ENCODE measurements at places on chromosomes 16 and 17.
A peak's percentile ranks its signal among the peaks of the same experiment; 100 is the strongest.

DNA sequence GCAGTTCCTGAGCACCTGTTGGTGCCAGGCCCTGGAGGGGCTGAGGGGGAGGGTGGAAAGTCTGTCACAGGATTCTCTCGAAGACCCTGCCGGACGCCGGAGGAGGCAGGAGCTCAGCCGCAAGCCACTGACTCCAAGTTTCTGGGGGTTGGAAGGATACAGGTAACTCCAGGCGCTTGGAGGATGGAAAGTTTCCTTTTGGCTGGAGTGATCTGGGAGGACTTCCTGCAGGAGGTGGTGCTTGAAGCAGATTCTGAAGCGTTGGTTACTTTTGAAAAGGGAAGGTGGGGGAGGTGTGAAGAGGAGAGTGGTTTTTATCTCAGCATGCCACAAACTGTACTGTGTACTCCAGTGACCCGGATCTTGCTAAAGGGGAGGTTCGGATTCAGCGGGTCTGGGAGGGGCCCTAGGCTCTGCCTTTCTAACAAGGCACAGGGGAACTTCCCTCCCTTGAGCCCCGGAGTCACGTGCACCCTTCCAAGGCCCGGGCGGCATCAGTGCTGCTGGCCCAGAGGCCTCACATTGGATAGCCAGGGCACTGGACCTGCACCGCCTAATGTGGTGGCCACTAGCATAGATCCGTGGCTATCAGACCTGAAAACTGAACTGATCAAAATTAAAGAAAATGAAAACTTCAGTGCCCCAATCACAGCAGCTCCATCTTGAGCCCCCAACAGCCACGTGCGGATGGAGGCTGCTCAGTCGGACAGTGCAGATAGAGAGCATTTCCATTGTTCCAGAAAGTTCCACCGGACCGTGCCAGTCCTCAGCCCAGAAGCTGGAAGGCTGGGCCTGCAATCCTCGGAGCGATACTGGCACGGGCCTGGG lies 42.2 kb upstream of the GSE1 start:
- no peak for DNase-seq

DNA sequence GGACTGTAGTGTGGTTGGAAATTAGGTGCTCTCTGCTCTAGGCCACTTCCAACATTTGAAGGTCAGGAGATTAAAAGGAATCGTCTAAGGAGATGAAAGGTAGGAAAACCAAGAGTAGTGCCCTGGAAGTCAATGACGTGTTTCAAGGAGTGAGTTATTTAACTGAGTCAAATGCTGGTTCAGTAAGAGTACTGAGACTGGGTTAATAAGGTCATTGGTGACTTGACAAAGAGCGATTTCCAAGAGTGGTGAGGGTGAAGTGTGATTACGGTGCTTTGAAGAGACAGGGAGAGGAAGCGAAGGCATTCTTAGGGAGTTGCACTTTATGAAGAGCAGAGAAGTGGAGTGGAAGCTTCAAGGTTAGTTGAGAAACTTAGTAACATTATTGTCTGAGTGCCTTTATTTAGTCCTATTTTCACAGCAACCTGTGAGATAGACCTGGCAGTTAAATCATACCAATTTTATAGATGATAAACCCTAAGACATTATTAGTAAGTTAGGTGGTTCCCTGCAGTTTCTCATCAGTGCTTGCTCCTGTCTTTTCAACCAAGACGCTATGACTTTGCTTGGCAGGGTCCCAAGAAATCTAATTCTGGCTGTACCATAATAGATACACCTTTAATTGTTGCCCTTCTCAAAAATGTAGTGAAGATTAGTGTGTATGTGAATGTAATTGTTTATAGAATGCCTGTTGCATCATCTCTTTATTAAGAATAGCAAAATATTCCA lies 5.9 kb downstream of the ZNF207 start:
- no peak for DNase-seq

DNA sequence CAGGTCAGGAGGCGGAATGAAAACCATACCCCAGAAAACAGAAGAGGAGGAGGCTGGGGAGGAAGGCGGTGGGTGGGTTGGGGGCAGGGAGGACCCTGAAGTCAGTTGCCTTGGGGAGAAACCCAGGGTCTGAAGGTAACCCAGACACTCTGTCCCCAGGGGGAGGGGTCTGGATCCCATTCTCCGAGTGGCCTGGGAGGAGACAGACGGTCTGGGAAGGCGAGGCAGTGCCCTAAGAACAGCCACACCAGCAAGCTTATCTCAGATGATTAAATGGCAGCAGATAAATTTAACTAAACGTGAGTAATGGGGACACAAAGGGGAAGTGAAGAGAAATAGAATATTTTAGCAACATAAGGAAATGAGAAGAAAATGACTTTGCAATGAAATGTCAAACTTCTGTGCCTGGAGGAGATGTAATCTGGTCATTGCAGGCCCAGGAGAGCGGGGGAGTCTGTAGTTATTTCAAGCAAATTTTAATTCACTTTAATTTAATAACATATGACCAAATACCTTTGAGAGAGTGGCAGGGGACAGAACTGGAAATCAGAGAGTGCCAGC lies 21.4 kb upstream of the ZFP90 start:
- no peak for DNase-seq

- DNase-seq = no peak
Observed at GRCh38 chr17:74287031-74287602, 13.1 kb downstream of the DNAI2 start.

DNA sequence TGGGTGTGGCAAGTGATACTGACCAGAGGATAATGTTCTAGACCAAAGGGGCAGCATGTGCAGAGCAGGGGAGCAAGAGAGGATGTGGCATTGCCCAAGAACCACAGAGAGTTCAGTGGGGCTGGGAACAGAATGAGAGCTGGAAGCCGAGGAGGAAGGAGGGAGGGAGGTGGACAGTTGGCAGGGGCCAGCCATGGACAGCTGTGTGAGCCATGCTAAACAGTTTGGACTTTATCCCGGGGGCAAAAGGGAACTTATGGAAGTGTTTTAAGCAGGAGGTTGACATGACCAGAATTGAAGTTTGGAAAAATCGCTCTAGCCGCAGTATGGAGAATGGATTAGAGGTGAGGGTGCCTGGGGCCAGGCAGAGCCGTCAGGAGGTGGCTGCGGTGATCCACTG lies 29.4 kb upstream of the TMEM132E start:
- no peak for DNase-seq

DNA sequence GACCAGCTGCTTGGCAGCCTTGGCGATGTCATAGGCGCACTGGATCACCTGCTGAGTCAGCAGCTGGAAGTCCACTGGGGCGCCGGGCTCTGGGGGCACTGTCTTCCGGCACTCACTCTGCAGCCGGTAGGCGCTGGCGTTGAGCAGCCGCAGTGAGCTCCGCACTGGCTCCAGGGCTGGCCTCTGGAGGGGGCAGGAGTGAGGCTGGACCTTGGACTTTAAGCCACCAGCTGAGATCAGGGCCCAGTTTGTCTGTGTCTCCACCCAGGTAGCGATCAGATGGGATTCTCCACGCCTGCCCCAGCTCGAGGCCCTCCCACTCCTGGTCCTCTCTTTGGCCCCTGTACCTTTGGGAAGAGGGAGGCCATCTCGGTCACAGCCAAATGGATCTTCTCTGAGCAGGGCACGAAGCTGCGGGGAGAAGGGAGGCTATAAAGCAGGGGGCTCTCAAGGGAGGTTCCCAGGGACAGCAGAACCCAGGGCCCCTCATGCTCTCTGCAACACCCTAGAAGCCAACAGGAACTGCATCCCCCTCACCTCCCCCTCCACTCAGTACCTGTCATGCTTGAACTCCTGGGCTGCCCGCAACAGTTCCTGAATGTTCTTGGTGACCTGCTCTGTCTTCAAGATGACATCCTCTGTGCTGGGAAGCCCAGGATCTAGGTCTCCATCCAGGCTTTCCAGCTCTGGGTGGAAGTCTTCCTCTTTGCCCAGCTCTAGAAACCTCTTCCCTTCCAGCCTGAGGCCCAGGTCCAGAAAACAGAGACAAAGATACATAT lies 6.4 kb downstream of the TP53I13 start:
- no peak for DNase-seq

- DNase-seq = no peak
Observed at GRCh38 chr16:5064915-5065314, 841 bp downstream of the C16orf89 start.

GRCh38 chr17:42392692-42393415 lies 4.6 kb upstream of the STAT3 start:
- DNase-seq = no peak

- DNase-seq = no peak
Observed at GRCh38 chr17:69061721-69062556, 1.2 kb upstream of the ABCA9 start.

DNA sequence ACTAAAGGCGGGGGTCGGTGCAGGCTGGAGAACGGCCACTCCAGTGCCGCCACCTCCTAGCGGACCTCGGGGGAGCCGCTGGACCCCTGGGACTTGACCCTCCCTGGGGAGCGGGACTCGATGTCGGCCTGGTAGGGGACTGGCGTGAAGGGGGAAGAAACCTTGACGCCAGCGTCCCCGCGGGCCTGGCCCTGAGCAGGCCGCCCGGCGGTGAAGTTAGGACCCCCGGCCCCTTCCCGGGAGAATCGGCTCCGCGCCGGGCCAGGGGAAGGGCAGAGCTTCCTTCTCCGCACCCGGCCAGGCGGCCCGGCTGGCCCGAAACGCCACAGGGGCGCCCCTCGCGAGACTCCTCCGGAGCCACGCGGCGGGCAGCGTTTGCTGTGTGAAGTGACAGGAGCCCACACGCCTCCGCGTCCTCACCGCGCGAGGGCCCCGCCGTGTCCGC lies 389 bp downstream of the DUS1L start:
- no peak for DNase-seq

DNA sequence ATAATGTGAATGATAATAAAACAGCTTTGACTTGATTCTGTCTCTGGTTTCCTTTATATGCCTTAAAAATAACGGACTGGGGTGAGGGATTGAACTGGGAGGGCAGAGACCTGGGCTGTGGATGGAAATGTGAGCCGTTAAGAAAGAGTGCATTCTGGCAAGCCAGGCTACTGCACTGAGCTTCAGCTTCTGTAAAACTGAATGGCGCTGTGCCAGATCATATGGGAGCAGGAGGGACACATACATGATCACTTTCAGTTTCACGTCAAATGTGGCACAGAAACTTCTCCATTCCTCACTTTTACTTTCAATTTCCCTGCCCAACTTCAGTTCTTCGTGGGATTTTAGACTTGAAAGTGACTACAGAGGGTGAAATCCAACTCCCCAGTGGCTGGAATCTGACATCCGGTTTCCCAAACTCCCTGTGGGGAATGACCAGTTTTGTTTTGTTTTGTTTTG lies 1.1 kb downstream of the MT2A start:
- peak; percentile 66 for DNase-seq

All from activated naive CD8-positive, alpha-beta T cell treated with anti-CD3 and anti-CD28 coated beads, Interleukin-2, amount 50 U/mL, for 16 hours (primary cell).